RWPE2 (cell line): ENCODE measurements at places on chromosomes 7 and 10.

GRCh38 chr7:28921822-28922221, 36.3 kb downstream of the TRIL start:
- DNase-seq, result no peak
- no peak overlapping the region for H3K4me3 ChIP-seq
- no peaks in the 10 kb centered on the region for H3K36me3 ChIP-seq
- peaks cover 3% of the 10 kb centered on the region for H3K4me1 ChIP-seq
- H3K27me3 ChIP-seq, result no peaks in the 10 kb centered on the region

DNA sequence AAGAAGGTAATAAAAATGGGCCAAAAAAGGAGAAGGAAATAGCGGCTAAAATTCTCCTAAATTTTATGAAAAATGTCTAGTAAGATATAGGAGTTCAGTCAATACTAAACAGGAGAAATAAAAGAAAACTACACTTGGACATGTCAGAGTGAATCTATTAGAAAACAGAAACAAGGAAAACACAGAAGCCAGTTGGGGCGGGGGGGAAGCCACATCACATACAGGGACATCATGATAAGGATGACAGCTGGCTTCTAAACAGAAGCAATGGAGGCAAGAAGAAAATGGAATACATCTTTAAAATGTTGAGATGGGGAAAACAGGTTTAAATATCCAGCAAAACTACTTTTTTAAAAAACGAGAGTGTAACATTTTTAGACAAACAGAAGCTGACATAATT, 77.8 kb downstream of the CUBN start:
- no peak overlapping the region for H3K27ac ChIP-seq
- H3K27me3 ChIP-seq, result no peaks in the 10 kb centered on the region
- peaks cover 4% of the 10 kb centered on the region for H3K4me1 ChIP-seq
- H3K36me3 ChIP-seq, result no peaks in the 10 kb centered on the region
- DNase-seq, result no peak
- H3K4me3 ChIP-seq, result no peak overlapping the region

GRCh38 chr10:182441-183201, 47.4 kb downstream of the ZMYND11 start:
- H3K27me3 ChIP-seq, result no peaks in the 10 kb centered on the region
- peaks cover 22% of the 10 kb centered on the region for H3K36me3 ChIP-seq
- no peak for DNase-seq
- no peaks in the 10 kb centered on the region for H3K4me1 ChIP-seq
- no peak overlapping the region for H3K4me3 ChIP-seq

DNA sequence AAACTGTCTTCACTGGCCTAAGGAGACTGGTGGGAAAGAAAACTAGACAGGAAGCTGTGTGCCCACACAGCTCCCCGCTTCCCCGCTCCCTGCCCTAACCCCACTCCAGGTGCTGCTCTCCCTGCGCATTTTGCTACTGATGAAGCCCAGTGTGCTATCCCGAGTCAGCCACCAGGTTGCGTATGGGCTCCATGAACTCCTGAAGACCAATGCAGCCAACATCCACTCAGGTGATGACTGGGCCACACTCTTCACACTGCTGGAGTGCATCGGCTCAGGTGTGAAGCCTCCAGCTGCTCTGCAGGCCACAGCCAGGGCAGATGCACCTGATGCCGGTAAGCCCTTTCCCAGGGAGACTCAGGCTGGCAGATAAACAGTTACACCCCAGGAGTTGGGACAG, 20.3 kb upstream of the NFKB2 start:
- H3K4me1 ChIP-seq, result no peaks in the 10 kb centered on the region
- H3K4me3 ChIP-seq, result no peak overlapping the region
- H3K27ac ChIP-seq, result no peak overlapping the region

GRCh38 chr7:17123020-17123419, 175.4 kb upstream of the AHR start:
- H3K4me1 ChIP-seq, result peaks cover 18% of the 10 kb centered on the region
- DNase-seq, result no peak
- peak overlapping the region; percentile 18 for H3K27ac ChIP-seq
- no peaks in the 10 kb centered on the region for H3K27me3 ChIP-seq
- no peaks in the 10 kb centered on the region for H3K36me3 ChIP-seq
- no peak overlapping the region for H3K4me3 ChIP-seq

DNA sequence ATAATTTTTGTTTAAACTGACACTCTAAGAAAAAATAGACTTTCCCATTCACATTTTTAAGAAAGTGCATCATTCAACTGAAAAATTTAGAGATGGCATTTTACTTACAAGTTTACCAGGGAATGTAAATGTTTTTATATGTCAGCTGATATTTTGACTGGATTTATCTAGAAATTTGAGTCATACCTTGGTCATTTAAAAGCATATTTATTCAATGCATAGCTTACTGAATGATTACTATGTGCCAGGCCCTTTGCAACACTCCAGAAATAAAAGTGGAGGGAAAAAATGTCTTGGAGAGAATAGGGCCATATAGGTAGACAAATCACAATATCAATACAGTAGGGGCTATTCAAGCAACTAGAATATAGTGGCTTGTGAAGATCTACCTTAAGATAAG, 98.4 kb upstream of the FAM3C start:
- H3K4me3 ChIP-seq, result no peak overlapping the region
- H3K27me3 ChIP-seq, result no peaks in the 10 kb centered on the region
- no peak overlapping the region for H3K27ac ChIP-seq

- H3K27ac ChIP-seq, result no peak overlapping the region
- no peak for DNase-seq
- no peaks in the 10 kb centered on the region for H3K36me3 ChIP-seq
Measured at GRCh38 chr7:150665089-150665748, 20.3 kb upstream of the GIMAP2 start.

- peaks cover 31% of the 10 kb centered on the region for H3K4me1 ChIP-seq
- peak overlapping the region; percentile 91 for H3K27ac ChIP-seq
- H3K36me3 ChIP-seq, result no peaks in the 10 kb centered on the region
- H3K27me3 ChIP-seq, result no peaks in the 10 kb centered on the region
- no peak overlapping the region for H3K4me3 ChIP-seq
- DNase-seq, result peak; percentile 91
Measured at GRCh38 chr10:69439350-69439739, 11.9 kb upstream of the TSPAN15 start.

DNA sequence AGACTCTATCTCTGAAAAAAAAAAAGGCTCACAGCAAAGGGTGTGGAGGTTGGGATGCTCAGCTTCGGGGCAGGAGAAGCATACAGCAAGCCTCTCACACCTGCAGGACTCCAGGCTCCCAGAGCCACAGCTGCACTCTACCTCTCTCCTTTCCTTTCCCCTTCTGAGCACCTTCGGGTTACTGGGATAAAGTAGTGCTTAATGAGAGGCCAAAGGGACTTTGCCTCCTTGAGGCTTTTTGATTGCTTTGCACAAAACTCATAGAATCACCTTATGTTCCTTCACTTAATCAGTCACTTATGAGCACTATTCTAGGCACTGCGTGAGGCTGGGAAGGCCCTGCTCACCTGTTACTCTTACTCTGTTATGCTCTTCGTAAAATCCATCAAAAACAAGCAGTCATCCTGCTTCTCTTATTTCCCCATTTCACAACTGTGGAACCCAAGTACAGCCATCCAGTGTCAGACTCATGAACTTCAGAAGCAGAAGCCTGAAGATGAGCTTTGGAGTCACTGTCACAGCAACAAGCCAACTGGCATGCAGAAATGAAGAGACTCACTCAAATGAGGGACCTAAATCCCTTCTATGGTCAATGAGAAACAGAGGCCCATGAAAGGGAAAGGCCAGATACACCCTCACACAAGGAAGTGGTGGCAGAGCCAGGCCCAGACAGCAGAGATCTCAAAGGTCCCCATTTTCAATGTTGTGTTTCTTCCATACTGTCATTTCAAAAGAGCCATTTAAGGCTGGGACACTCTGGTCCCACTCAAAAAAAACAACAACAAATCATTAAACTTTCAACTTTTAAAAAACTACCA, 205.4 kb downstream of the KCNMA1 start:
- no peak for DNase-seq
- H3K4me3 ChIP-seq, result no peak overlapping the region
- H3K4me1 ChIP-seq, result no peaks in the 10 kb centered on the region
- H3K27me3 ChIP-seq, result no peaks in the 10 kb centered on the region
- no peak overlapping the region for H3K27ac ChIP-seq

GRCh38 chr10:78004215-78005026, 24.9 kb downstream of the POLR3A start:
- H3K4me3 ChIP-seq, result no peak overlapping the region
- peaks cover 95% of the 10 kb centered on the region for H3K36me3 ChIP-seq
- no peak overlapping the region for H3K27ac ChIP-seq
- no peaks in the 10 kb centered on the region for H3K27me3 ChIP-seq

GRCh38 chr7:141480953-141481352, 70.3 kb upstream of the AGK start:
- H3K27ac ChIP-seq, result no peak overlapping the region
- H3K36me3 ChIP-seq, result no peaks in the 10 kb centered on the region
- H3K4me1 ChIP-seq, result no peaks in the 10 kb centered on the region
- no peak for DNase-seq

DNA sequence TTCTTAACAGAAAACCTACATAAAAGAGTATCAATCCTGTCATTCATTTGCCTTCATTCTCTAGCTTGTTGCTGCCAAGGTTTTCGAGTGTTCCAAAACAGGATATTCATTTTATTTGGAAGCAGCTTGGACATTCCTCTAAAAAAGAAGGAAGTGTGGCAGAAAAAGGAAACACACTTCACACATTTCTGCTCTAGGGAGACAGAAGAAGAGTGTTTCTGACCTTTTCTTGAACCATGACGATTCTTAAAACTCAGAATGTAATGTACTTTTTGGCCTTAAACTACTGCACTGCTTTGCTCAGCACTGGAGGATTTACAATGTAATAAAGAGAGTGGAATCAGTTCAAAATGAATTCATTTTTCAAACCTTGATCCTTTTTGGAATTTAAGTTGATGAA, 81.3 kb downstream of the SEMA3A start:
- H3K36me3 ChIP-seq, result no peaks in the 10 kb centered on the region
- no peak for DNase-seq
- no peak overlapping the region for H3K27ac ChIP-seq
- no peak overlapping the region for H3K4me3 ChIP-seq

DNA sequence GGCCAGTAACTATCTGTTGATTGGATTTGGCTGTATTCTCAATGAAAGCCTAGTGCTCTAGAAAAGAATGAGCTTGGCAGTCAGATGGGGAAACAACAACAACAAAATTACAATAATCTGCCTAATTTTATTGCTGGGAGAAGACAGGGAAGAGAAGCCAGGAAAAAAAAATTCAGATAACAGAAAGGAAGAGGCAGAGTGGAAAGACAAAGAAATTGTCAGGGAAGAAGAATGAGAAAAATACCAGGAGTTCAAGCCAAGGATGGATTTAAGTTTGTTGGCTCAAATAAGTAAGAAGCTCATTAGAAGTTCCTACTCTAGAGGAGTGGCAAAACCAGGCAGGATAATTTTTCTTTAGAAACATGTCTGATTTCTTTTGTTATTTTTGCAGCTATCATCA, 45.9 kb upstream of the PRKG1 start:
- no peak for DNase-seq
- H3K4me3 ChIP-seq, result no peak overlapping the region
- no peaks in the 10 kb centered on the region for H3K27me3 ChIP-seq

GRCh38 chr7:70568674-70569334, 563.1 kb upstream of the GALNT17 start:
- H3K4me3 ChIP-seq, result no peak overlapping the region
- H3K36me3 ChIP-seq, result no peaks in the 10 kb centered on the region
- H3K27ac ChIP-seq, result no peak overlapping the region
- no peaks in the 10 kb centered on the region for H3K4me1 ChIP-seq

DNA sequence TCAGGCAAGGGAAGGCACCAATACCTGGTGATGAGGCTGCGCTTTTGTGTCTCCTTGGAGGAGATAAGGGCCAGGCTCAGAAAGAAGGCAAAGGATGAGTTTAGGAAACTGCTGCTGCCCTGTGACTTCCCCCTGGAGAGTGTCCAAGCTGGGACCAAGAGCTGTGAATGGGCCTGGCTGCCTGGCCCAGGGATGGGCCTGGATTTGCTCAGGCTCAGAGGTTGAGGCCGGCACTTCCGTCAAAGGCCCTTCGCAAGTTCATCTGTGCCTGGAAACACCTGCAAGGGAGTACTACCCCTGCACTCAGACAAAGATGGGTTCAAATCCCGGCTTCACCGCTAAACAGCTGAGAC, 50.5 kb upstream of the NANOS1 start:
- H3K4me1 ChIP-seq, result no peaks in the 10 kb centered on the region
- no peak overlapping the region for H3K4me3 ChIP-seq
- no peak for DNase-seq

- no peak overlapping the region for H3K27ac ChIP-seq
- H3K36me3 ChIP-seq, result no peaks in the 10 kb centered on the region
- no peak for DNase-seq
- H3K27me3 ChIP-seq, result no peaks in the 10 kb centered on the region
- no peaks in the 10 kb centered on the region for H3K4me1 ChIP-seq
- H3K4me3 ChIP-seq, result no peak overlapping the region
Measured at GRCh38 chr10:119444866-119445265, 97.7 kb downstream of the RGS10 start.

DNA sequence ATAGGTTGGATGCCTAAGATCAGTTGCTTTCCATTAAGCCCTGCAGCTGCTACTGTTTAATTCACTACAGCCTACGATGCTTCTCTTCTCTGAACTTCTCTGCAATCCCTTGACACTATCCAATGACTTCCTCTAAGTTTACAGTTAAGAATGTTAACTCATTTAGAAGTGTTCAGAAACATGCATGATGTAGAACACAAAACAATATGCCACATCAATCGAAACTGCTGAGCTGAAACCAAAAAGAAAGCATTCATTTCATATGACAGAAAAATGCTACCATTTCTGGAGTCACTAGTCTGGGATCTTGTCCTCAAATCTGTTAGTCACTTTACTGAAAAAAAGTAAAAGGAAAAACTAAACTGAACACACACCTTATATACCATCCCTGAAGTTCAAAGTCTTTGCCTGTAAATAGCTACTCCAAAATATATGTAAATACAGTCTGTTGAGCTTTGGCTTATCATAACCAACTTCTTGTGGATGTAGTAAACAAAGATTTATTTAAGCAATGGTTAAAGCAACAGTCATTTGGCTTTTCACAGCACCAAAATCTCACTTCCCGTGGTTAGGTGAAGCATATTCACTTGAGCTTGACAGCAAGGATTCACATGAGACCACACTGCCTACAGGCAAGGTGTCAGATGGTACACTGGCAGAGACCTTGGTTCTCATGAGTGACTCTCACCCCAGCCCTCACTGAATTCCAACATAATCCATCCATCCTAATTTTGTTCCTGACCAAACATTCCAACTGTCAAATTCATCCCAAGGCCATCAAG, 187.0 kb downstream of the PPP1R17 start:
- H3K4me3 ChIP-seq, result no peak overlapping the region
- no peaks in the 10 kb centered on the region for H3K36me3 ChIP-seq
- no peak for DNase-seq
- peaks cover 3% of the 10 kb centered on the region for H3K4me1 ChIP-seq

DNA sequence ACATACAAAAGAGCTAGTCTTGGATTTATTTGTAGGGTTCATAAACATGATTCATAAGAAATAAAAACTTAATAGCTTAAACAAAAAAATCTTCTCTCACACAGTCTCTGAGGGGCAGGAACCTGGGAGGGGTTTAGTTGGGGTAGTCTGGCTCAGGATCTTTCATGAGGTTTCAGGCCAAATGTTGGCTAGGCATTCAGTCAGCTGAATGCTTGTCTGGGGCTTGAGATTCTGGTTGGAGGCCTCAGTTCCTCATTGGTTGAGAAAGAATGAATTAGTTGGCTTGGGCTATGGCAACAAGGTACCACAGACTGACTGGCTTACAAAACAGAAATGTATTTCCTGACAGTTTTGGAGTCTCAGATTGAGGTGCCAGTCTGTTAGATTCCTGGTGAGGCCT, 74.3 kb downstream of the ANKRD7 start:
- no peaks in the 10 kb centered on the region for H3K4me1 ChIP-seq
- no peaks in the 10 kb centered on the region for H3K36me3 ChIP-seq
- no peak overlapping the region for H3K27ac ChIP-seq
- H3K4me3 ChIP-seq, result no peak overlapping the region
- DNase-seq, result no peak
- no peaks in the 10 kb centered on the region for H3K27me3 ChIP-seq
